Iris pigment epithelial cell (primary cell): ENCODE measurements at places on chromosomes 11 and 22.

DNA sequence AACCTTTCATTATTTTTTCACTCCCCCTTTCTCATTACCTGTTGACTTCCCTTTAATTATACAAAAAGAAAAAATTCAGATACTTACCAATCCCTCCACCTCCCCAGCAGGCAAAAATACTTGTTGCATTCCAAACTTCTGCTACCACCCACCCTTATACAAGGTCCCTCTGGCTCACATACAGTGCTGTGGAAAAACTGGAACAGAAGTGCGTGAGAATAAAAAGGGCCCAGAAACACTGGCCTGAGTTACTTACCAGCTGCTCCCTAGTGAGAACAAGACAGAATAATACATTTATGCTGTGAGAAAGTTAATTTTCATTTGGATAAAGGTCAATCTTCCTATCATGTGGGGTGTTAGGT lies 46.9 kb upstream of the RAPSN start:
- no peak for DNase-seq

DNA sequence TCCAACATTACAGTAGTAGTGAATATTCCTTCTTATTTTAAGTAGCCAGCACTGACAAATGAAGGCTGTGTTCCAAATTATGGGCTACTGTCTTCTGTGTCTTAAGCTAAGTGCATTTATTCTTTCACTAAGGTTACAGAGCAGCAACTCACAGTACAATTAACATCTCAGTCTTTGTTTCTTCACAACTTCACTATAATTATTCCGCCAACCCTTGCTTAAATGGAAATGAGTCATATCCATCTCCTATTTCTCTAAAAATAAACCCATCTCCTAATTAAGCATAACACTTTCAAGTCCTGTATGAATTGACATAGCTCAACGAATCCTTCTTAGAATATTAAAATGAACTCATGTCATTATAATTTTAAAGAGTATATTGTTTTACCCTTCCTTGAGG lies 6.7 kb downstream of the ETS1 start:
- DNase-seq = no peak

GRCh38 chr11:126095745-126096144 lies 33.1 kb upstream of the CDON start:
- DNase-seq = no peak

DNA sequence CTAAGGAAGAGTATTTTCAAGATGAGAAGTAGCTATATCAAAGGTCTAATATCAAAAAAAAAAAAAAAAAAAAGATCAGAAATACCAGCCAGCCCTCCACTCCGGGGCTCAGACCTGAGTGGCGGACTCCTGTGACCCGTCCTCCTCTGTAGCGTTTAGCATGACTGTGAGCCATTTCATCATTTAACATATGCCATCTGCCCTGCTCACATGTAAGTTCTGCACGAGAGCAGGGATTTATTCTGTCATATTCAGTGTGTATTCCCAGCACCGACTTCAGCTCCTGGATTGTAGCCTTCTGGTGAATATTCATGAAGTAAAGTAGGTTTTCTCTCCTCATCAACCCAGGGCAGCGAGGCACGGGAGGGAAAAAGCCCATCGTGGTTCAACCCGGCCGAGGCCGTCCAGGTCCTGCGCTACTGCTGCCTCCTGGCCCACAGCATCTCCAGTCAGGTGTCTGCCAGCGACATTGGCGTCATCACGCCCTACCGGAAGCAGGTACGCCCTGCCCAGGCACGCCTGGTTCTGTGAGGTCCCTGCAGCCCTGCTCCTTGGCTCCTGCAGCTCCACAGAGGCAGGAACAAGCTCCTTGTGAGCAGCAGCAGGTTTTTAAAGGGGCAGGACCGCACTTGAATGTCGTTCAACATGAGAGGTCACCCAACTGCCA lies 12.7 kb upstream of the PANX2 start:
- no peak for DNase-seq

DNA sequence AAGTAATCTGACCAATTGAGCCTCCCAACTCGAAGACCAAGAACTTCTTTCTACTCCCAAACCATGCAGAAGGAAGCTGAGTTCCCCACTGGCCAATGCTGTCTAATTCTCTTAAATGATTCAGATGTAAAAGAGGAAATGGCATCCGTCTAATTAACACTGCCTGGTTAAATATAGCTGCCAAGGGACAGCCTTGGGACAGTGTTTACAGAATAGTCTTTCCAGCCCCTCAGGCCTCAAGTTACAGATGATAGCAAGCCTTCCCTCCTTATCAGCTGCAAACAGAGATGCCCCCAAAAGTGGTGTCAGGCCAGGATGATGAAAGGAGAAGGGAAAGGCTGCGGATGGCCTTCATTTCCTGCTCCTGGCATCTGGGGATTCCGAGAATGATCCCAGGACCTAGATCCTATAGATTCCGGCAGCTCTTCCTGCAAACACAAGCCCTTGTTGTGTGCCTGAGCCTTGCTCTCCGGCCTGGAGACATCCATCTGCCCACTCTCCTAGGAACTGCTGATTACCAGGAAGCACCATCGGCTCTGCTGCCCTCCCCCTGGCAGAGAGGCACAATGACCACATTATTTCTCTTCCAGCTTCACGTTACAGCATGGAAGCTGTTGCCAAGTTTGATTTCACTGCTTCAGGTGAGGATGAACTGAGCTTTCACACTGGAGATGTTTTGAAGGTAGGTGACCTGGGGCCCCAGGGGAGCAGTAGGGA lies 13.5 kb upstream of the TMA7B start:
- no peak for DNase-seq

DNA sequence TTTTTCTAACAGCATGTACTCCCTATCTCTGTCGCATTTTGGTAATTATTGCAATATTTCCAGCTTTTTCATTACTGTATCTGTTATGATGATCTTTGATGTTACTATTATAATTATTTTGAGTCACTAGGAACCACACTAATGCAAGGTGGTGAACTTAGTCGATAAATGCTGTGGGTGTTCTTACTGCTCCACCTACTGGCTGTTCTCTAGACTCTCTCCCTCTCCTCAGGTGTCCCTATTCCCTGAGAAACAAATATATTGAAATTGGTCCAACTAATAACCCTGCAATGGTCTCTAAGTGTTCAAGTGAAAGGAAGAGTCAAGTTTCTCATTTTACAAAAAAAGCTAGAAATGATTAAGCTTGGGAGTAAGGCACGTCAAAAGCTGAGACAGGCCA lies 10.5 kb downstream of the ARL14EP start:
- peak; percentile 47 for DNase-seq

DNA sequence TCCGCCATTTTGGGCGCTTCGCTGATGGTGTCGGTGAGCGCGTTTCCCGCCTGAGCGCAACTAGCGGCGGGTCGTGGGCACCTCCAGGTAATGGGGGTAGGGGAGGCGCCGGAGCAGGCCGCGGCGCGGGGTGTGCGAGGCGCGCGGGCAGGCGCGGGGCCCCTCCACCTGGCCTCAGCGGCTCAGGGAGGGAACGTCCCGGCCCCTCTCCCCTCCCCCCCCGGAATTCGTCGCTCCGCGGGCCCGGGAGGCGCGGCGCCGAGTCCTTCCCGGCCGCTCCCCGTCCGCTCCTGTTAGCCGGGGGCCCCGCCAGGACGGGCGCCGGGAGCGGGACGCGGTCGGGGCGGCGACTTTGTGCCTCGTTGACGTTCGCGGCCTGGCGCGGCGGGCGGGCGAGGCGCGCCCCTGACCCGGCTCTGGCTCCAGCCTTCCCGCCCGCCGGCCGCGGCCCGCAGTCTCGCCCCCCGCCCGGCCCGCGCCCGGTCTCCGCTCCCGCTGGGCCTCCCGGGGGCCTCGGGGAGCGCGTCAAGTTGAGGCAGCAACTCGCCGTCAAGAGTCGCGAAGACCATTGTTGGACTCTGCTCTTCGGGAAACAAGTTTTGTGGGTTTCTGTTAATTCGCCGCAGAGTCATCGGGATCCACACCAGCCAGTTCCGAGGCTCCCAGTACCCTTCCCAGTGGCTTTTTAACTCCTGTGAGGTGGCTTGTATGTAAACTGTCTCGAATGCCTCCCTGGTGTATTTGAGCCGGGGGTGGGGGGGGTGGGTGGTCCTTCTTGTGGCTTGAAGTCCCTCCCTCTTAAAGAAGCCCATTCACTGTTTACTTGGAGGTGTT lies at the start of gene PPP6R3:
TSS of gene PPP6R3 (plus strand) at position 12 of the 834 bp plus-strand sequence. CDS start 76,913 bp downstream, outside the sequence.
- peak; percentile 17 for DNase-seq

GRCh38 chr11:841981-842369 lies 354 bp downstream of the POLR2L start:
- DNase-seq = no peak

- DNase-seq = no peak
Observed at GRCh38 chr22:40070701-40071100, 75.9 kb downstream of the FAM83F start.

DNA sequence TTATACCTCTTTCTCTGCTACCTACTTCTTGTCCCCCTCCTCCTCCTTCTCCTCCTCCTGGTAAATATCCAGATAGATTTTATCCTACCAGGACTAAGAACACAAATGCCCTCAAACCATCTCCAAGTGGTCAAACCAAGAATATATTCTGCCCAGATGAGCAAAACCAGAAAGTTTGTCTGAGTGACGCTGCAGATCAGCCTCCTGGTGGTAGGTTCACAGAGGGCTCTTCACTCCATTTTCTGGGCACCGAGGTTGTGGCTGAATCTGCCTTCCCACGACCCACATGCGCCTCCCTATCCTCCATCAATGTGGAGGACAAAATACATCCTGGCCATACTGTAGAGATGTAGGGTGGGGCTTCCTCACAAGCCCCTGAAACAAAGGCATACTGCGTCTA lies 543.6 kb downstream of the MN1 start:
- DNase-seq = no peak

DNA sequence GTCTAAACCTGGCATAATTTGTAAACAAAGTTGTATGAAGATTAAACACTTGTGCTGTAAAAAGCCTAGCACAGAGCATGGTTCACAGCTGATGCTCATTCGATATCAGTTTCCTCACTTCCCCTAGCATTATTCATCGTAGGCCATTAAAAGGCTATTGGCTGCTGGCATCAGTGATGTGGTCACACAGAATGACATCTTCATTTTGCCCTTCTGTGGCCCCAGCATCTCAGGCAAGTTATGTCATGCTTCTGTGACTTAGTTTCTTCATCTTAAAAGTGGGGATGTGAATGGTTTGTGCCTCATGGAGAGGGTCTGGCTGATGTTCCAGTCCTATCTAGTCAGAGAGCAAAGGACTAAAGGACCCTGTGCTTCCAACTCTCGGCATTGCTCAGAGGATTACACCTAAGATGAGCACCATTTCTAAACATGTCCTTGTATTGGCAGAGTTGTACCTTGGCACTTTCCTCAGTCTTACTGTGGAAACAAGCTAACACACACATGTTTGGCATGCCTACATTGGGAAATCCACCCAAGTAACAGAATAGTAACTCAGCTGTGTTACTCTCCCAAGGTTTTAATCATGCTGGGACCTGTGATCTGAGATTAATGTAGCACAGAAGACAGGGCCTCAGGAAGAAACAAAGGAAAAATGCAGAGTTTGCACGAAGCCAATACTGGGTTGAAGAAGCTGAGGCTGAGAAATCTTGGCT lies 83.5 kb upstream of the OR9Q1 start:
- no peak for DNase-seq

GRCh38 chr22:41175546-41175945 lies 29.6 kb upstream of the L3MBTL2 start:
- no peak for DNase-seq

DNA sequence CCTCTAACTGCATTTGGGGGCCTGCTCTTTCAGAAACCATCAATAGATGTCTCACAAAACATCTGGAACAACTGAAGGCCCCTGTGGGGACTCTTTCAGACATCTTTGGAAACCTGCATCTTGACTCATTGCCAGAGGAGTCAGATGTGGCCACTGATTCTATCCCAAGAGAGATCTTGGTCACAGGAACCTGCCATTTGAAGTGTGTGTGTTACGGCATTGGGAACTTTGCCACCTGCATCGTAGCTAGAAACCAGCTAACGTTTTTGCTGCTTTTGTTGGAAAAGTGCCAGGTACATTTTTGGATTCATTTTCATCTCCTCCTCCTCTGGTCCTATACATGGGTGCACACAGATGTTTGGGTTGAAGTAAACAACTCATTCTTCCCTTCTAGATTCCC lies 4.3 kb downstream of the SRRD start:
- DNase-seq = no peak

GRCh38 chr11:12598330-12599256 lies 75.6 kb upstream of the TEAD1 start:
- peak; percentile 77 for DNase-seq

- no peak for DNase-seq
Observed at GRCh38 chr11:133548641-133549040, 16.3 kb upstream of the OPCML start.

DNA sequence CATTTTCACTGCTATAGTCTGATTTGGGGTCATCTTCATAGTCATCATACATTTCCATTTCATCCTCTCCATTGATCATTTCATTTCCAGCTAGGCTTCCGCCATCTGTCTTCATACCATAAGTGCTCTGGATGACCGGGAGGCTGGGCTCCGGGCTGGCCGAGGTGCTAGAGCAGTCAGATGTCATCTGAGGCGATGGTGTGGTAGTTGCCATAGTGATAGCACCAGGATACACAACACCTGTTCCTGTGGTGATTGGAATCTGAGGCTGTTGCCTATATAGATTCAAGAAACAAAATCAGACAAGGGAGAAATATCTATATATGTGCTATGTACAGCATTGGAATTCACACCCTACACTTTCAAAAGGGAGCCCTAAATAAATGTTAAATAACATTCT lies 383.5 kb downstream of the SOX6 start:
- DNase-seq = no peak

DNA sequence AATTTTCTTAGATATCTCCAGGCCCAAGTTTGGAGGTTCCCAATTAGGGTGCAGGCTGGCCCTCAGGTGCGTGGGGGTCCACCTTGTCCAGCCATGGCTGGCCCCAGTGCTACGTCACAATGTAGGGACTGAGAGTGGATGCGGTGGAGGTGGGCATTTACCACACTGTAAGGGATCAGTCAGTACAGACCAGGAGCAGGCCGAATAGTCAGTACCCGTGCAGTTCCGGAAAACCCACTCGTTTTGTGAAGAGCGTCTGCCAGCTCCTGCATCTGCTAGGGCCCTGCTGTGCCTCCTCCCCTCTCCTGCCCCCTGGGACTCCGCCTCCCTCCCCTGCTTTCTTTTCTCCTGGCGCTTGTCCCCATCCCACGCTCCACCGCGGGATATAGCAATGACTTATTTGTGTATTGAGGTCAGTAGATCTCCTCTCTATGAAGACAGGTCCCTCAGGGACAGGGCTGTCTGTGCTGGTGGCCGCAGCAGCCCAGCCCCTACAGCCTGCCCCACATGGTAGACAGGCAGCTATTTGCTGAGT lies 50.4 kb upstream of the SEPTIN5 start:
- peak; percentile 43 for DNase-seq

DNA sequence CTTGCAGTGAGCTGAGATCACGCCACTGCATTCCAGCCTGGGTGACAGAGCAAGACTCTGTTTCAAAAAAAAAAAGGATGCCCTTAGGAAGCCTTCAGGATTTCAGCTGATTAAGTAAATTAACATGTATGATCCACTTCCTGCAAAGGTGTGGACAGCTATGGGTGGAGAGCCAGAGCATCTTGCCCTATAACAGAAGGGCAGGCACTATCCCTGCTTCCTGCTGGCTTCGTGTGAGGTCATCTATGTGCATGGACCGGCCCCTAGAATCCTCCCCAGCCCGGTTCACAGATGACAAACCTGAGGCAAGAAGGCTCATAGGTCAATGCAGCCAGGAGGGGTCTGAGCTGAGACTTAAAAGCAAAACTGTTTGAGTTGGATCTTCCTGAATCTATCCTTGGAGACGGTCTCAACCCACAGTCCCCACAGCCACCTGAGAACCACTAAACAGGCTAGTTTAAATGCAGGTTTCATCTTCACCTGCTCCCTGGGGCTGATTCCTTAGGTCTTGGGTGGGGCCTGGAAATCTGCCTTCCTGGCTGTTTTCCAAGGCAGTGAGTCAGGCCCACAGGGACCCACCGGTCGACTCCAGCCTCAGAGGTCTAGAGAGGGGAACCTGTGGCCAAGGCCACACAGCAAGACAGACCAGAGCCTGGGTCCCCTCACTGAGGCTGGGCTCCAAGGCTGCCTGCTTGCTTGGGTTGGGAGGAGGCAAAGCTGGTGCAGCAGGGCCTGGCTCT lies 55.2 kb upstream of the MPEG1 start:
- no peak for DNase-seq
